Foreskin keratinocyte (primary cell): ENCODE measurements at places on chromosomes 3 and 15. TPM values are rescaled to one million over a fixed set of nuclear protein-coding genes. Genes with fewer than 3 reads are reported as not detected.

DNA sequence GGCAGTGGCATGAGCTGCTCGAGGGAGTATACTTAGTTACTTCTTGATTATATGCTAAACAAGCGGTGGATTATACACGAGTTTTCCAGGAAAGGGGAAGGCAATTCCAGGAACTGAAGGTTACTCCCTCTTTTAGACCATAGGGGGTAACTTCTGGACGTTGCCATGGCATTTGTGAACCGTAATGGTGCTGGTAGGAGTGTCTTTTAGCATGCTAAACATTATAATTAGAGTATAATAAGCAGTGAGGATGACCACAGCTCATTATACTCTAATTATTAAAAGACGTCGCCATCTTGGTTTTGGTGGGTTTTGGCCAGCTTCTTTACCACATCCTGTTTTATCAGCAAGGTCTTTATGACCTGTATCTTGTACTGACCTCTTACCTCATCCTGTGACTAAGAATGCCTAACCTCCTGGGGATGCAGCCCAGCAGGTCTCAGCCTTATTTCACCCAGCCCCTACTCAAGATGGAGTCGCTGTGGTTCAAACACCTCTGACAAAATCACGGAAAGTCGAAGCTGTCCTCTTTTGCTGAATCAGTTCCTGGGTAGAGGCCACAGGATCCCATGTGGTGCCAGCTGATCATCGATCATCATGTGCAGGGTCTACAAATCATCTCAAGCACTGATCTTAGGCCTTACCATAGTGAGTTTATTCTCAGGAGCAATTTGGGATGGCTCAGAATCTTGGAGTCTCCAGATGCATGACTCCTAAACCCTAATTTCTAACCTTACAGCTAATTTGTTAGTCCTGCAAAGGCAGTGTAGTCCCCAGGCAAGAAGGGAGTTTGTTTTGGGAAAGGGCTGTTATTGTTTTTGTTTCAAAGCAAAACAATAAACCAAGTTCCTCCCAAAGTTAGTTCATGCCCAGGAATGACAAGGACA, 149.1 kb downstream of the TJP1 start:
- no peak for DNase-seq

GRCh38 chr3:52188556-52188955, 9.4 kb upstream of the ALAS1 start:
- no peak for DNase-seq

DNA sequence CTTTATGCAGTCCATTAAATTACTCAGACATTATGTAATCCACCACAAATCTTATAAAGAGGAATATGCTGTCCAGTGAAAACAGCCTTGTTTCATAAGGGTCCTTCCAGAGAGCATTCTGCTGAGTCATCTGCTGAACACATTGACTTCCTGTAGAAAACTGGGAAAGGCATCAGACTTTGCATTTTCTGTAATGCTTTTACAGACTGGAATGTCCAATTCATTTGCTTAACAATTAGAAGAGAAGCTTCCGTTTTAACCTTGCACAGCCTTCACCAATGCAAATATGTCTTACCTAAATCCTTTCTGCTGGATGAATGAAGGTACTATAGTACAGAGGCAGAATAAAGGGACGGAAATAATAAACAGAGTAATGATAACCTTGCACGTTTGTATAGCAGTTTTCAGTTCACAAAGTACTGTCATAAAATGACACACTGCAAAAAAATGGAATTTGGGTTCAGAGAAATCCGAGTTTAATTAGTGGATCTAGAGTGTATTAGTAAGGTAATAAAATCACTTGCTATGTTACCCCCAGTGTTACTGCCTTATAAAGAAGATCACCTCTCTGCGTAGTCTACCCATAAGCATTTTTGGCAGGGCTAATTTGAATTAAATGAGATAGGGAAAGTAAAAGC, 301.5 kb downstream of the PYDC2 start:
- peak; percentile 51 for DNase-seq

DNA sequence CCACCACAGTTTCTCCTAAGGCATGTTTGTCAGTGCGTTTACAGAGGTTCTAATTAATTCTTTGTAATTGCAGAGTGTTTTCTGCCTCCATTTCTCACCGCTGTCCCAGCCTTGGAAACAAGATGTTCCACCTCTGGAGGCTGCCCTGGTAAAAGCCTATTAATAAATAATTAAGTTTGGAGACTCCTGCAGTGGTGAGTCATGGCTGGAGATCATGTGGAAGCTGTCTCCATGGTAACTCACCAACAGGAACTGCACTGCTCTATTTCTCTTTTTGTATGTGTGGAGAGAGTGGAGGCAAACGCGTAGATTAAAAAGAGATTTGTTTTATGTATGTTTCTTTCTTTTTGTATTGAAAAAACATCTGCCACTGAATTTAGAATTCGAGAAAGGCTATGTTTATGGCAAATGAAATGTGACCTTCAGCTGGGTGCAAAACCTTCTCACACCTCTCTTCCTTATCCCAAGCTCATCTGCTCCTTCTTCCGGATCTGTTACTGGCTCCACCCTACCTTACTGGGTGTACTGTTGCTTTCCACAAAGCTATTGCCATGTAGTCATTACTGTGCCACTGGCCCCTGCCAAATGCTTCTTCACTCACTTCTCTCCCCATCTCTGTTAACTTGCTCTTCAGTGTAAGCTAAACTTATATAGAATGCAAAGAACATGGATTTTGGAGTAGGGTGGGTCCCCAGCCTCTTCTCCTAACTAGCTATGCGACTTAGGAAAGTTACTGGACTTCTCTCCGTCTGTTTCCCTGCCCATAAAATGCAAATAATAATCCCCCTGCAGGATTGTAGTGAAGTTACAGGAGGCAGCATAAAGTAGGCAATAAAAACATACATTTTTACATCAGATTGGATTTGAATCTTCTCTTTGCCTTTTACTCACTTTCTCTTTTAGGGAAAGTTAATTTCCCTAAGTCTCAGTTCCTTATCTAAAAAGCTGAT, 778.5 kb downstream of the NTRK3 start:
- peak; percentile 73 for DNase-seq

DNA sequence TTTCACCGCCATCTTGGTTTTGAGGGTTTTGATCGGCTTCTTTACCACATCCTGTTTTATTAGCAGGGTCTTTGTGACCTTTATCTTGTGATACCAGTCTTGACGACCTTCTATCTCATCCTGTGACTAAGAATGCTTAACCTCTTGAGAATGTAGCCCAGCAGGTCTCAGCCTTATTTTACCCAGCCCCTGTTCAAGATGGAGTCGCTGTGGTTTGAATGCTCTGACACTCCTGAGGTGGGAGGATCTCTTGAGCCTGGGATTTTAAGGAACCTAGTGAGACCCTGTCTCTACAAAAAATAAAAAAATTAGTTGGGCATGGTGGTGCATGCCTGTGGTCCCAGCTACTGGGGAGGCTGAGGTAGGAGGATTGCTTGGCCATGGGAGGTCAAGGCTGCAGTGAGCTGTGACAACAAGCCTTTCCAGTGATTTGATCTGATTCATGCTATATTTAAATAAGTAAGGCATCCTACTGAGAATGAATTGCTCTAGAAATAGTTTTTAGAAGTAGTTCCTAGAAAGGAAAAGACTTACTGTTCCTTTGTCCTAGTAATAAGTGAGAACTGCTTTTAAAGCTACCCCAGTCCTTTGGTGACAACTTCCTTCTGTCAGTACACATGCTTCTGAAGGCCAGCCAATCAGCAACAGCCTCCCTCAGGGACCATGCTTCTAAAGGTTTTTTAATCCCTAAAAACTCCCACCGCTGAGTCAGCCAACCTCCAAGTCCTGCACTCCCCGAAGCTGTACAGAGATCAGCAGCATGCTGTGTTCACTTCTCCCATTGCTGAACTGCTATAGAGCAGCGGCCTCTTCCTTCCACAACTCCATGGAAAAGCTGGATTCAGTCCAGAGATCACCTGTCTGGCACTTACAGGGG, 9.1 kb upstream of the CEMIP start:
- no peak for DNase-seq

DNA sequence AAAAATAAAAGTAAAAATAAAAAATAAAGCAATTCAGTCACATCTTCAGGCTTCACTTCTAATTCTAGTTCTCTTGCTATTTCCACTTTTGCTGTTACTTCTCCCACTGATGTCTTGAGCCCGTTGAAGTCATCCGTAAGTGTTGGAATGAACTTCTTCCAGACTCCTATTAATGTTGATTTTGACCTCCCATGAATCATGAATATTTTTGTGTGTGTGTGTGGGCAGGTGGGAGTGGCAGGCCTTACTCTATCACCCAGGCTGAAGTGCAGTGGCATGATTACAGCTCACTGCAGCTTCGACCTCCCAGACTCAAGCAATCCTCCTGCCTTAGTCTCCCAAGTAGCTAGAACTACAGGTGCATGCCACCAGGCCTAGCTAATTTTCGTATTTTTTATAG, 10.7 kb downstream of the USP4 start:
- no peak for DNase-seq

DNA sequence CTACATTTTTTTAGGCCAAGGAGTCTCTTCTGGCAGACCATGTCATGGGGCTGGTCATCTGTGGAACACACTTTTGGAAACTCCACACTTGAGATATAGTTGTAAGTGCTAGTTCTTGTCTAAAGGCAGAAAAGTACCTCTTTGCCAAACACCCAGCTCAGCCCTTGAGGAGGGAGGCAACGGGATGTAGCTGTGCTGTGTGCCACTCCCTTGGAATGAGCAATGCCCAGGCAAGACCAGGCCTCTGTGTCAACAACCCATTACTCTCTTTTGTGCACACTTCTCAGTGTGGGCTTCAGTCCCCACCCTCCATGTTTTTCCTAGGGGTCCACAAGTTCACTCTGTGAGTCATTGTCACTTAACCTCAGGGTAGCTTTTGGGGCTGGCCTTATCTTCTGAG, 528.3 kb upstream of the CFAP20DC start:
- DNase-seq: no peak

DNA sequence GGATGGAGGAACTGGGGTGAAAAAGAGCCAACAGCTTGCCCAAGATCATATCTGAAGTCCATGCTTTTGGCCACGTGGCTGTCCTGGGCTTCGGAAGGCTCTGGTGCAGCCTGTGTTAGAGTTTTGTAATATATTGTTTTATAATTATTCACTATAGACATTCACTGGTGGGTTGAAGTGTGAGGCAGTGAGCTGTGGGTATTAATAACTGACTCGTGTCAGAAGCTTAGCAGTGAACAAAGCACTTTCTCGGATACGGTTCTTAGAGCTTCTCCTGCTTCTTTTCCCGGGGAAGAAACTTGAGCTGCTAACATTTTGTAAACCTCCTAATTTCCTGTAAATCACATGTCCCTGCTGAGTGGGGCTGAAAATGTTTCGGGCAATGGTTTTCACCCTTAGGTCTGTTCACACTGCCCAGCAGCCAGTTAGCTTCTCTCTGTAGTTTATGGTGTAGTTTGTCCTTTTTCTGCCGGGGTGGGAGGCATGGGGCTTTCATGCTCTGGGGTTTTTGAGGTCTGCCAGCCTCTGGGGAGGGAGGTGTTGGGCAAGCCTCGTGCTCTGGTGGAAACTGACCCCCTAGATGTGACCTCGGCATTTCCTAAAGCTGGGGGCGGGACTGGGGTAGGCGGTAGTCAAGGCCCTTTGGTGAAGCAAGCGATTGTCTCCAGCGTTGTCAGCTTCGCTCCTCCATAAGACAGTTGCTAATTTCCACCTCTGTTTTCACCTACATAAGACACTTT, 1.7 kb downstream of the MRAS start:
- DNase-seq: no peak

GRCh38 chr3:138824114-138824506, 10.6 kb downstream of the PIK3CB start:
- DNase-seq: no peak

DNA sequence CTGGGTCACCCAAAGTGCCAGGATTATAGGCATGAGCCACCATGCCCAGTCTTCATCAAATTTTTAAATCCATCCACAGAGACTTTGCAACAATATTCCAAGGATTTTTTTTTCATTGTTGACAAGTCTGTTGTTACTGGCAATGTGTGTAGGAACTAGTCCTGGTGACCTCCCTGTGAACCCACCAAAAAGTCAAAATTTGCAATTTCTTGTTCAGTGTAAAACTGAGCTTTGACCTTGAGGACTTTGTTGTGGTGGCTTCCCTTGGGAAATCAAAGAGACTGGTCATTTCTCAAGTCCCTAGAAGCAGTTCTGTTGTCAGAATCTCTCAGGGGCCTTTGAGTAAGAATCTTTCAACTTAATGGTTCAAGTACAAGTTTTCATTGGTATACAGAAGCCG, 36.9 kb upstream of the COL8A1 start:
- DNase-seq: no peak

DNA sequence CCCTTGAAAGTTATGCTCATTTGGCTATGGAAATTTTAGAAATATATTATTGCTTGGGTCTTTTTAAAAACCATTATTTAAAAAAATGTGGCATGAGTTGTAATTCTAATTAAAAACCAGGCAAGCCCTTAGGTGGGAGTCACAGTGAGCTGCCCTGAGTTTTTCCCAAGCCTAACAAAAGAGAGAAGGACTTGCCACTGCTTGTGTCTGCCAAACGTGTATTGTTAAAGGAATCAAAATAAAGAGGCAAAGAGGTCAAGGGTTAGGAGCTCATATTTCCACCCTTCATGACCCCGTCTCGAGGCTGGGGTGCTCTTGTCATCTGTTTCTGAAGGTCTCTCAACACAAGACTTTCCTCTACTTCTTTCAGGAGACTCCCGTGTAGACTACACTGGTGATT, 321.1 kb downstream of the ZIC1 start:
- no peak for DNase-seq

DNA sequence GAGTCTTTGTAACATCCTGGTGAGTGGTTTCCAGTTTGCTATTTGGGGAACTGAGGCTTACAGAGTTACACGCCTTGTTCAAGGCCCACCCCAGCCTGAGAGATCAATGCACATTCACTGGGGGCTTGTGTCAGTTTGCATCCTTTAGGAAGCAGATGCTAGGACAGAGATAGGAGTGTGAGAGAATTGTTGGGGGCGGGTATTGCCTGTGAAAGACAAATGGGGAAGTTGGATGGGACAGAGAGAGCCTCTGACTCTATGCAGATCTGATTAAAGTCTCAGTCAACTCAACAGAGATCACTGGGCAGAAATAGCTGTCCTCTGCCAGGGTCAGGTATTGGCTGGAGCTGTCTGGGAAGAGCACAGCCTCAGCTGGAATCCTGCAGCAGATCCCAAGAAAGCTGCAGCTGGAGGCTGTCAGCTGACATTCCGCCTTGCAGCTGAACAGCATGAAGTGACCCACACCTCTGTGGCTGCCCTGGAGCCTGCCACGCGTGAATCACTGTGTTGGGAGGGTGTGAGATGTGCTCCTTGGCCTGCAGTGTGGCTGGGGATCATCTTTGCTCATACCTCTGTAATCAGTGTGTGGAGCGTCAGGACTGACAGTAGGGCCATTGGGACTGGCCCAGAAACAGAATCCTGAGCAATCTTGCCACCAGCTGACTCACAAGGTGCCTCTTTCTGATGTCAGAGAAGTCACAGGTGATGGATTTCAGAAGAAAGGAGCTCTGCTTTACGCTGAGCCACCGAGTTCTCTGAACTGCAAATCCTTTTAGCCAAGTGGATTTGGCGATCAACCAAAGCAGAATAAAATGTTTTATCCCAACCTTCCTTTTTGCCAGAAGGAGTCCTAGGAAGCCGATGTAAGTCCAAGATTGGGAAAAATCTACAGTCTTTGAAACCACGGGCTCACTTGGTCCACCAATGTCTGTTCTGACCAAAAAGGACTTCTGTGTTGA, 284.1 kb upstream of the LRRFIP2 start:
- no peak for DNase-seq

The KNG1 gene
- polyA plus RNA-seq: not detected in 2 replicates

The MESD gene
- 27.1 and 29.9 TPM in 2 replicates for polyA plus RNA-seq

The FANCD2OS gene
- not detected in 2 replicates for polyA plus RNA-seq

The RNU5B-1 gene
- not detected in 2 replicates for polyA plus RNA-seq

The CACNA1D gene
- polyA plus RNA-seq: not detected in 2 replicates

The RPL4 gene
- polyA plus RNA-seq: 2,590 and 2,857 TPM in 2 replicates

The CCDC39 gene
- polyA plus RNA-seq: not detected in 2 replicates
